ENCODE measurements at places on chromosomes 5 and 9. TPM values are rescaled to one million over a fixed set of nuclear protein-coding genes. Genes with fewer than 3 reads are reported as not detected.

CYSRT1 gene
- total RNA-seq, result 0.26 TPM

LURAP1L gene
- not detected for total RNA-seq

SOX30 gene
- 0.57 TPM for total RNA-seq

CCL27 gene
- total RNA-seq, result not detected

SLC36A3 gene
- total RNA-seq, result not detected

ZNF454 gene
- total RNA-seq, result not detected

RNF183 gene
- total RNA-seq, result not detected

WNK2 gene
- 5.8 TPM for total RNA-seq

GARIN3 gene
- 3.8 TPM for total RNA-seq

TOPORS gene
- 15.2 TPM for total RNA-seq

All from activated naive CD4-positive, alpha-beta T cell treated with anti-CD3 and anti-CD28 coated beads for 36 hours (primary cell).